ENCODE measurements at places on chromosomes 6 and 20.

- no peak for DNase-seq
Measured at GRCh38 chr6:108419474-108419873, 124.6 kb downstream of the AFG1L start.

DNA sequence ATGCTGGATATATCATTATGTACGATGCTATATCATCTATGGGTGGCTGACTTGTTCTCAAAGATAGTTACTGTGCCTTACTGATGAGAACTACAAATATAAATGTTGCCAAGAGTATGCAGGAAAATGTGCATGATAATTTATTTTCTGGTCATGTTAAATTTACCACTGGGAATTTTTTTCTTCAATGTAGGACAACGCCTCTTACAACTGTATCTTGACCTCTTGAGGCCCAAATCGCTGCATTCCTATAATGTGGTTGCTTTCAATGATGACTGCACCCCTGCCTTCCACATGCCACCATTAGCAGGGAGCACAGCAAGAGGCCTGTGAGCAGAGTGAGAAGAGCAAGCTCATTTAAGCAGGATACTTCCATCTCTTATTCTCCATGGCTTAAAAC is 5.7 kb upstream of the RALGAPB start:
- no peak for DNase-seq

- no peak for DNase-seq
Measured at GRCh38 chr6:114650891-114651290, 308.1 kb upstream of the HS3ST5 start.

- no peak for DNase-seq
Measured at GRCh38 chr6:2669067-2669700, 81.5 kb downstream of the MYLK4 start.

GRCh38 chr6:54096811-54097210 is 14.4 kb upstream of the MLIP start:
- DNase-seq = no peak

DNA sequence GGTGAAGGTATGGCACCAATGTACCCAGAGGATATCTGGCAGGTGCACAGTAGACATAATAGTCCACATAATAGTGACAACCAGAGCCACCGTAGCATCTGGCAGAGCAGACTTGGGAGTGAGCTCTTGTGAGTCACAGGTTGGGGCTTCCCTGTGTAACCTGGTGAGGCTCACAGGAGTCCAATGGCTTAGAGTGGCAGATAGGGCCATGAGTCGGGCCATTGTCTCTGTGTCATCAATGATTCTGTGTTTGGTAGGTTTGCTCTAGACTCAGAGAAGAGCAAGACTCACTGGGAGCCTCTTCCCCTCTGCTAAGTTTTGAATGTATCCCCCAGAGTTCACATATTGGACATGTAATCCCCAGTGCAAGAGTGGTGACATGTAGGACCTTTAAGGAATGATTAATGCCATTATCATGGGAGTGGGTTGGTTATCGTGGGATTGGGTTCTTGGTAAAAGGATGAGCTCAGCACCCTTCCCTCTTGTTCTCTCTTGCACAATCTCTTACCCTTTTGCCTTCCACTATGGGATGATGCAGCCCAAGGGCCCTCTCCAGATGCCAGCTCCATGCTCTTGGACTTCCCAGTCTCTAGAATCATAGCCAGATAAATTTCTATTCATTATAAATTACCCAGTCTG is 22.6 kb upstream of the SIRPA start:
- DNase-seq = no peak

DNA sequence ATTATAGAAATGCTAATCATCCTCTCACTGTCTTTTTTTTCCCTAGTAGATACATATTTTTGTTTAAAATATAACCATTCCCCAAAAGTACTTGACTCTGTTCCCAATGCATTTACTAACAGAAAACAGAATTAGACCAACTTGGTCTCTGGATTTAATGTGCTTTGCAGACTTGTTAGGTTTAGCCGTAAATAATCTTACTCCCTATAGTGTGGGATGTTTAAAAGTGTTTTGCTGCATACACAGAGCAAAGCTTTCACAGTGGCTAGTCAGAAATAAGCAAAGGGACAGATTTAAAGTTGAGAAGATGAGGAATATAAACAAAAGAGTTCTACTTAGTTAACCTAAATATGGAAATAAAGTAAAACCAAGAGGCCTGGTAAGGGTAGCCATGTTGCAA is 527.5 kb downstream of the HDGFL1 start:
- no peak for DNase-seq

- peak; percentile 47 for DNase-seq
Measured at GRCh38 chr6:135181333-135182070, 394 bp downstream of the MYB start.

DNA sequence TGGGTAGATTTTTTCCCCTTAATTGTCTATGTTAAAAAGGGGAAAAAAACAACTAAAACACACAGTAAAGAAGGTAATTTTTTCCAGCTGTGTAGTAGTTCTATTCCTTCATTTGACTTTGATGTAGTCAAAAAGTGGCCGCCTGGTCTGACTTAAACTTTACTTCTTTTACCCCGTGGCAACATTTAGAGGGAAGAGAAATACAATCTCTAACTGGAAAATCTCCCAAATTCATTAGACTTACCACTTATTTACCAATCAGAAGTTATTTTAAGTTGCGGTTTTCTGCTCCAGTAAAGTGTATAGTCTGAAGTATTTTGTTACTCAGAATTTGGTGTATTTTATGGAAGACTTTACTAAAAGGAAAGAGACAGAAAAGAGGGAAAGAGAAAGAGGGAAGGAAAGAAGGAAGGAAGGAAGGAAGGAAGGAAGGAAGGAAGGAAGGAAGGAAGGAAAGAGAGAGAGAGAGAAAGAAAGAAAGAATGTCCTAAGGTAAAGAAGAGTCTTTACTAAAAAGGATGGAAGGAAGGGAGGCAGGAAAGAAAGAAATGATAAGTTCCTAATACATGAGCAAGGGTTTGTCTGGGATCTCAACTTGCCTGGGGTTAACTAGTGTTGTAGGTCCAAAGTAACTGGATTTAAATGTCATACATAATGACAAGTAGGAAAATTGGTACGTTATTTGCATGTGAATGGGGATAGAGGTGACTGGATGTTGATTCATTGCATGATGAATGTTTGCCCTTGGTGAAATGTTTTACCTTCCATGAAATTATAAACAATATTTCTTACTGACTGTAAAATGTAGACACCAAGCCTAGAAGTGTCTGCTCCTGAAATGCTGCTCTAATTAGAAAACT is 135.1 kb downstream of the SAMD5 start:
- DNase-seq = no peak

GRCh38 chr6:125584468-125584939 is 164.9 kb upstream of the HEY2 start:
- no peak for DNase-seq

DNA sequence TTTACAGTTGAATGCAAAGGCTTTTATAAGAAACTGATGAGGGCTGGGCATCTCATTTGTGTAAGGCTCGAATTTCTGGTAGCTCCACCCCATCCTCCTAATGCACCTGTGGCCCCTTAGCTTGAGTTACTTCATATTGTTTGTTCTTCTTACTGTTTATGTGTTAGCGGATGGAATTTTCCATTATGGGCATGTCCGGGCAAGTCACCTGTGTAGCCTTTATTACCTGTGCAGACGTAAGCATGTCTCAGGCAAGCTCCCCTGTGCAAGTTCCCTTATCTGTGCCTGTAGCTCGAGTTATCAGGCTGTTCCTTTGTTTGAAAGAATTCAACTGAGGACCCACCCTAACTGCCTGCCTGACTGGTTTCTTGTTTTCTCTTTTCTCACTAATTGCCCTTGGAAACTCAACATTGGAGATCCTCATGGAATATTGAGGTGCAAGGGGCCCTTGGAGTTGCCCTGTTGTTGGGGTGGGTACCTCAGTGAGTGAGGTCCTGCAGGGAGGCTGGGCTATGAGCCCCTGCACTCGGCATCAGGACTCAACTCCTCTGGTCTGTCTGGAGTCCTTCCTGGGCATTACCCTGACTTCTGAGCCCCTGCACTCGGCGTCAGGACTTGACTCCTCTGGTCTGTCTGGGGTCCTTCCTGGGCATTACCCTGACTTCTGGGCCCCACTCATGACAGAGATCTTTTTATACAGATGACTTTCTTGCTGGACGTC is 207.9 kb upstream of the SULF2 start:
- DNase-seq = no peak

DNA sequence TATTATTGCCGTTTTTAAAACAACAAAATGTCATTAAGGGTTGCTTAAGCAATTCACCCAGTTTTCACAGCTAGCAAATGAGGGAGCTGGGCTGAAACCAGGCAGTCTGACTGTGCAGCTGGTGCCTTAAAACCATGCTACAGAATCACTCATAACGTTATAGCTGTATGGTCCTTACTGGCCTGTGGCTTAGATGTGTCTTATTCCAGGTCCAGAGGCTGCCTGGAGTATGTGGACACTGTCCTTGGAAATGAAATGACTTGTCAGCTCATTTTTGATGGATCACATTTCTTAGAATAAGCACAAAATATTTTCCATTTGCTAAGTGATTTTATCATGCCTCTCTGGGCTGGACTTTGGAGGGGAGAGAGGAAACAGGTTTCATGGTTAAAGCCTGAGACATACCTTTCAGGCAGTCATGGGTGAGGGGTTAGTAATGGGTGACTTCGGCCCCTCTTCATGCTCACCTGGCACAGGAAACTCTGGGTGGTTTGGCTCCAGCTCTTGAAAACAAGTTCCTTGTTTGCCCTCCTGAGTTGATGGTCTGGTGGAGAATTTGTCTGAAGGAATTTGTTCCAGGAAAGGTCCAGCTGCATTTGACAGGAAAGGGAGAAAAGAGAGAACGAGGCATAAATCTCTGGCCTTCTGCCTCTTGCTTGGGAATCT is 823.2 kb downstream of the DHX35 start:
- no peak for DNase-seq

DNA sequence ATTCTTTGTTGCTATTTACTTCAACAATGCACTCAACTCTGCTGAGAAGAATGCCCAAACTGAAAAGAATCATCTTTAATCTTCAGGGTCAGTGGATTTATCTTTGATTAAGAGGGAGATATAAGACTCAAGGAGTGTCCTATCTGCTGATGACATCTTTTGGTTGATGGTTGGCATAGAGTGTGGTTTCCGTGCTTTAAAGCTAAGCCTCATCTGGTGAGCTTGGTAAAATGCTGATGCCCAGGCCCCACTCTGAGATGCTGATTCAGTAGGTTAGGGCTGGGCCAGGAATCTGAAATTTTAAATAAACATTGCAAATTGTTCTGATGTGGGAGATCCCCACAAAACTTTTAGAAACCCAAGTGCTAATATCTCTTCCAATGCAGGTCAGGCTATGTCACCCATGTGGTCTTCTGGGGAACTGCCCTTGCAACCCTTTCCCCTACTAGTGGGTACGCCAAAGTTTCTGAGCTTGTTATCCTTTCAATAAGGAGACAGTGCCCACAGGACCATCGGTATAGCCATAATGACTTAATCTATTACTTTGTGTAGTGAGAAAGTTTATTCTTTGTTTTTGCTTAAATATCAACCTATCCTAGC is 68.5 kb upstream of the ARMH2 start:
- DNase-seq = no peak

All from naive thymus-derived CD4-positive, alpha-beta T cell (primary cell).